ENCODE measurements at places on chromosomes 5 and 9. TPM values are rescaled to one million over a fixed set of nuclear protein-coding genes. Genes with fewer than 3 reads are reported as not detected.

DNA sequence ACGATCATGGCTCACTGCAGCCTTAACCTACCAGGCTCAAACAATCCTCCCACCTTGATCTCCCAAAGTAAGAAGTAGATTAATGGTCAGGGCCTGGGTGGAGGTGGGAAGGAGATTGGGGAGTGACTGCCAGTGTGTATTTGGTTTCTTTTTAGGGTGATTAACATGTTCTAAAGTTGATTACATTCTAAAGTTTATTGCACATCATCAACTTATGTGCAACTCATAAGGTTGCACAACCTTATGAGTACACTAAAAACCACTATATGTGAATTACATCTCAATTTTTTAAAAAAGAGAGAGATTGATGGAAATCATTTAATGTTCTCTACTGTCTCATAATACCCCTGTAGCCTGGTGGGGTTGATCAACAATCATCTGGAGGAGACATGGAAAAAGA, 218.1 kb downstream of the AOPEP start:
- peak overlapping the region; percentile 94 for H3K27ac ChIP-seq
- H3K27me3 ChIP-seq: no peaks in the 10 kb centered on the region
- peaks cover 12% of the 10 kb centered on the region for H3K36me3 ChIP-seq
- DNase-seq: no peak

- peak; percentile 49 for DNase-seq
- H3K27ac ChIP-seq: no peak overlapping the region
- H3K4me1 ChIP-seq: peaks cover 43% of the 10 kb centered on the region
- no peak overlapping the region for H3K4me3 ChIP-seq
These were observed 516.6 kb downstream of the RAB3C start for GRCh38 chr5:59099270-59099994.

DNA sequence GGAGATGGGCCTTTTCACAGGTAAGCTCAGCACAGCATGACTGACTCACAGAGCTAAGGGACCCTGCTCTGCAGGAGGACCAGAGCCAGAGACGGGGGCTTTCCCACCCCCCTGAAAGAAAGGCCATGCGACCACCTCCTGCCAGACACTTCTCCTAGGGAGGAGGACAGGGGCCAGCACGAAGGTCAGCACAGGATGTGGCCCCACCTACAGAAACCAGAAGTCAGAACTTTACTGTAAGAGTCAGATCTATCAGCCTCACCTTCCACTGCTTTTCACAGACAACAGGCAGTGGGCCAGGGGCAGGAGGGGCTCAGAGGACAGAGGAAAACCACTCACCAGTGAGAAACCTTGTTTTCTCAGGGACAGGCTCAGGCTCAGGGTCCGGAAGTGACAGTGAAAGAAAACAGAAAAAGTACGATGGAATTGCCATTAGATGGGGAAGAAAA, 37.9 kb downstream of the CCNJL start:
- H3K27ac ChIP-seq: no peak overlapping the region
- H3K4me1 ChIP-seq: no peaks in the 10 kb centered on the region
- H3K36me3 ChIP-seq: no peaks in the 10 kb centered on the region
- no peak for DNase-seq
- H3K4me3 ChIP-seq: no peak overlapping the region

GRCh38 chr5:128869970-128870369, 95.3 kb upstream of the SLC27A6 start:
- no peaks in the 10 kb centered on the region for H3K36me3 ChIP-seq
- H3K27me3 ChIP-seq: no peaks in the 10 kb centered on the region
- no peaks in the 10 kb centered on the region for H3K4me1 ChIP-seq
- H3K27ac ChIP-seq: no peak overlapping the region
- no peak overlapping the region for H3K4me3 ChIP-seq
- DNase-seq: no peak

Gene MLANA
- total RNA-seq: not detected

- no peaks in the 10 kb centered on the region for H3K27me3 ChIP-seq
- 0 out of 2 replicates have a peak, but pooled peaks cover 5% of the 10 kb centered on the region for H3K36me3 ChIP-seq
- DNase-seq: no peak
- no peak overlapping the region for H3K27ac ChIP-seq
These were observed 866.0 kb downstream of the PTPRD start for GRCh38 chr9:9746826-9747225.

Gene IL5
- total RNA-seq: not detected

- no peak overlapping the region for H3K27ac ChIP-seq
- H3K36me3 ChIP-seq: no peaks in the 10 kb centered on the region
- H3K4me3 ChIP-seq: no peak overlapping the region
- no peak for DNase-seq
- H3K4me1 ChIP-seq: no peaks in the 10 kb centered on the region
These were observed 33.7 kb downstream of the LHX3 start for GRCh38 chr9:136171009-136171800.

Gene BHMT2
- not detected for total RNA-seq

DNA sequence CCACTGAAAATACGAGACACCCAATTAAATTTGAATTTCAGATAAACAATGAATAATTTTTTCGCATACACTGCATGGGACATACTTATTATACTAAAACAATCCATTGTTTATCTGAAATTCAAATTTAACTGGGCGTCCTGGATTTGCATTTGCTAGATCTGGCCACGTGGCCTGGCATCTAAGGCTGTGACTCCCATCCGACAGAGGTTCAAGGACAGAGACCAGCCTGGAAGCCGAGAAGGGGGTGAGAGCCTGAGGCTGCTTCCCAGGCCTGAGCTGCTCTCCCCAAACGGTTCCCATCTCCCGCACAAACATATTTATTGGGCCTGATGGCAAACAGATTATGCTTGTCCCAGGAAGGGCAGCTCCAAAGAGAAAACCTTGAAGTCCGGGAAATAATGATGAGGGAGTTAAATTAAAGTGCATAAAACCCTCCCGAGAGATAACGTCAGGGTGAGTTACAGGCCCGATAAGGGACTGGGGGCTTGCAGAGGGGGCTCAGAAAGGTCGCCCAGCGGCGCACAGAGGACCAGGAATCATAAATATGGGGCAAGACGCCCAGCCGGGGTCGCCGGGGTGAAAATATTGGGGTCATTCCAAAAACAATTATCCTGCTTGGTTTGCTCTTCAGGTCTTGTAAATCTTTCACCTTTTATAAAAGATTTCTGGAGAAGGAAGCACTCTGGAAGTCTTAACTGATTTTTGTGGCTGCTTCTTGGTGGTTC, 163.7 kb downstream of the GAPVD1 start:
- H3K4me1 ChIP-seq: no peaks in the 10 kb centered on the region
- no peak overlapping the region for H3K4me3 ChIP-seq
- no peaks in the 10 kb centered on the region for H3K36me3 ChIP-seq
- no peak for DNase-seq
- H3K27me3 ChIP-seq: peaks cover 4% of the 10 kb centered on the region

DNA sequence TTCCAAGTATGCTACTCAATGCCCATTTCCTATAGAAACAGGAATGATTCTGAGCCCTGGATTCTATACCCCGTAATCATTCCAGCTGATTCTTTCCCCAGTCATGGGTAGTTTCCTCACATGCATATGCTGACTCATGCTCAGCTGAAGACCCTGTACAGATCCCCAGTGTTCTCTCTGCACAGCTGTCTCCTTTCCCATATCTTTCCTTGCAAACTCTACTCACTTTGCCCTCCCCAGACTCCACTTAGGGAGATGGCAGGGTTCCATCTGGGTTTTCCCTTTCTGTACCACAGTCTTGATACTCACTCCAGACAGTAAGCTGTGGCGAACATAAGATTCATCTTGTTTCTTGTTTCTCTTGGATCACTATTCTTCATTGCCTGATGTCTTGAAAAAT, 357.6 kb downstream of the RAB3C start:
- no peak overlapping the region for H3K4me3 ChIP-seq
- DNase-seq: no peak
- no peaks in the 10 kb centered on the region for H3K36me3 ChIP-seq
- H3K27ac ChIP-seq: no peak overlapping the region

DNA sequence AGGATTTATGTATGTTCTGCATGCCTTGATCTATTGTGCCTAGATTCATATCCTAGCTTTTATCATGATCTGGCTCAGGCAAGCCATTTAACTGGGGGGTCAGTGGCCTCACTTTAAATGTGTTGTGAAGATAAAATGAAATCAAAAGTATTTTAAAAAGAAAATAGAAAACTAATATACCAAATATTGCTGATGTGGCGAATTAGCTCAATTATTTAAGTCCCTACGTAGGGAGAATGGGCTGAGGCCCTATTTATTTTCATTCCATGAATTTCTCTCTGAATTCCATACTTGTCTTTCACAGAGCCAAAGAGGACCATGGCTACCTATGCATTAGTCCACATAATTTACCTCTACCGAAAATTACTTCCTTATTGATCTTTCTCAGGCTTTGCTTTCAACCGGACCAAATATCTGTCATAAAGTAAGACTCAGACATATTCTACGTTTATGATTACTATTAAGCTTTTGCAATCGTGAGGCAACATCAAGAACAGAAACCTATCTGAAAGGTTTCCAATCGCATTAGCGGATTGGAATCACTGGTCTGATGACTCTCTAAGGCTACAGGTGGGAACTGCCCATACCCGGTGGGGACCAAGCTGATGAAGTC, 1.7 kb downstream of the MBLAC2 start:
- peaks cover 34% of the 10 kb centered on the region for H3K4me1 ChIP-seq
- DNase-seq: no peak
- peaks cover 3% of the 10 kb centered on the region for H3K27me3 ChIP-seq
- peak overlapping the region; percentile 99 for H3K4me3 ChIP-seq
- H3K27ac ChIP-seq: peak overlapping the region; percentile 89

Gene OSMR
- 30.2 TPM for total RNA-seq

DNA sequence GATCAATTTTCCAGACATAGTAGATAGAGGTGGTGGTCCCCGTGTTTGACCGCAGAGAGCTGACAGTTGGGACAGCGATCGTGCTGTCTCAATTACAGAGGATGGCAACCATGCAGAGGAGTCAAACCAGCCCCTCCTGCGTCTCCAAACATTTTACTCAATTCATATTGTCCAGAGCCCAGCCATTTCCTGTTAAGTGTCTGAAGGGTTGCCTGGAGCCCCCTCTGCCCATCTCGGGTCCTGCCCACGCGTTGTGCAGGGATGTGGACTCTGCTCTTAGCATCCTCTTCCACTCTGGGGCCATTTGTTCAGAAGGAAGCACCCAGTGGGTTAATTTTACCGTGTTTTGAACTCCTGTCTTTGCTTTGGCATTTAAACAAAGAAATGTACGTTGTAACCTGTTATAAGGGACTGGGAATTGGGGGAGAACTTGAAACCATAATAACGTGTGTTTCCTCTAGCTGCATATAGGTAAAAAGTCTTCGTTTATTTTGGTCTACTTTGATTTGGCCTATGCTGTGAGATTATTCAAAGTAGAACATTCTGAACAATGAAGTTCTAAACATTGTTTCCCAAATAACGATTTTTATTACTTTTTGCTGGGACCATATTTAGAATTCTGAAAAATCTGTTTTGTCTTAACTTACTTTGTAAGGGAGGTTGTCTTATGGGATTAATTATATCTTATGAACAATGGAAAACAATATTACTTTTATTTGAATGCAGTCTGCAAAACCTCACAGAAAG, 876 bp downstream of the EGFLAM start:
- peak overlapping the region; percentile 56 for H3K4me3 ChIP-seq
- H3K4me1 ChIP-seq: 0 out of 2 replicates have a peak, but pooled peaks cover 5% of the 10 kb centered on the region
- H3K27ac ChIP-seq: no peak overlapping the region
- DNase-seq: no peak

- no peak overlapping the region for H3K27ac ChIP-seq
- DNase-seq: no peak
- peaks cover 21% of the 10 kb centered on the region for H3K4me1 ChIP-seq
These were observed 143.4 kb downstream of the ZNF608 start for GRCh38 chr5:124602925-124603650.

DNA sequence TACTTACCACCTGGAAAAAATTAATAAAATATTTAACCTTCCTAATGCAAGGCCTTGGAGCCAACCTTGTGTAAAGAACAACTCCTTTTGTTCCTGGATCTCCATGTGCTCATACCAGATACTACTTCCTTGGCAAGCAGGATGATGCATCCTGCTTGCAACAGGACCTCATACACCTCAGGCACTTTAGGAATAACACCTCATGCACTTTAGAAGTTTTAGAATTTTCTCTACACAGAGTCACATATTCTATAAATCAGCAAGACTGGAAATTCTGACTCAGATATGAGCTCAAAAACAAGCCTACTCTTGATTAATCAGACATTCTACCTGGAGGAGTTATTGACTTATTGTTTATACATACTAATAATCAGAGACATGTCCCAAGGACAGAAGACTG, 209.6 kb upstream of the CDH10 start:
- no peaks in the 10 kb centered on the region for H3K4me1 ChIP-seq
- no peaks in the 10 kb centered on the region for H3K27me3 ChIP-seq
- peaks cover 4% of the 10 kb centered on the region for H3K36me3 ChIP-seq

DNA sequence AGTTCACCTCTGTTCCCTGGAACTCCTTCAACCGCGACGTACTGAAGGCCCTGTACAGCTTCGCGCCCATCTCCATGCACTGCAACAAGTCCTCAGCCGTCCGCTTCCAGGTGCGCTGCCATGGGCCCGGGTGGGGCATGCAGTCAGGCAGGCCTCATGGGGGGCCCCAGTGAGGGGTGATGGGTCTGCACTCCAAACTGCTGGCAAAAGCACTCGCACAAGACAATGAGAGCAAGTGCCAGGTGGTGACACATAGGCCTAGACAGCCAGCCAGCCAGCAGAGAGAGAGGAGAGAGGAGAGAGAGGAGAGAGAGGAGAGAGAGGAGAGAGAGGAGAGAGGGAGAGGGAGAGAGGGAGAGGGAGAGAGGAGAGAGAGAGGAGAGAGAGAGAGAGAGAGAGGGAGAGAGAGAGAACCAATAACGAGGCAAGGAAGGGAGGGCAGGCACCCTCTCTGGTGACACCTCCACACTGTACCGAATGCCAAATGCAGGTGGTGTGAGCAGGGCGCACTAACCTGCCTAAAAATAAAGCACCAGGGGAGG, 21.0 kb downstream of the DBH start:
- peaks cover 11% of the 10 kb centered on the region for H3K4me1 ChIP-seq
- H3K27me3 ChIP-seq: peaks cover 44% of the 10 kb centered on the region
- H3K27ac ChIP-seq: no peak overlapping the region
- H3K36me3 ChIP-seq: no peaks in the 10 kb centered on the region
- peak; percentile 3 for DNase-seq

Gene ZNF608
- 0.62 TPM for total RNA-seq

Gene ACSL6
- not detected for total RNA-seq

DNA sequence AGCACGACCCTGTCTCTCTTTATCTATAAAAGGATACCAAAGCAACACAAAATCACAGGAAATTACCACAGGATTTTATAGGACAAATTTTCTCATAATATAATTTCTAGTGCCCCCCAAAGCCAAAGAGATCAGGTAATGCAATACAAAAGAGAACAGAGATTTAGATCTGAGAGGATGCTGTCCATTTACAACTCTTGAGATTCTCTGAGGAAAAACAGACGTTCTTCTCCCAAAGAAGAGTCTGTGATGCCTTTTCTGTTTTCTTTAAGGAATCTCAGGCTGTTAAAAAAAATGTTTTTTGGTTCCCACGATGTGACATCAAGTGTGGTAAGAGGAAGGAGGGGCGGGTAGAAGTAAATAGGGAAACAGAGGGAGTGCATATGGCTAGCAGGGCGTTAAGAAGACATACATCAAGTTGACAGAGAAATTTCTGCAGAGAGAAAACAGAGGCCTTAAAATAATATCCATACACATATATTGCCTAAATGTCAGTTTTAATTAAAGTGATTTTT, 274.7 kb downstream of the YTHDC2 start:
- no peak overlapping the region for H3K4me3 ChIP-seq
- H3K27me3 ChIP-seq: peaks cover 17% of the 10 kb centered on the region
- H3K36me3 ChIP-seq: no peaks in the 10 kb centered on the region
- no peak overlapping the region for H3K27ac ChIP-seq
- no peak for DNase-seq

GRCh38 chr5:6587171-6587570, 45.7 kb downstream of the NSUN2 start:
- H3K36me3 ChIP-seq: no peaks in the 10 kb centered on the region
- DNase-seq: no peak
- H3K27me3 ChIP-seq: peaks cover 21% of the 10 kb centered on the region
- no peak overlapping the region for H3K27ac ChIP-seq
- no peak overlapping the region for H3K4me3 ChIP-seq
- peaks cover 1% of the 10 kb centered on the region for H3K4me1 ChIP-seq

Gene FOXD4L3
- total RNA-seq: not detected

Gene FOXD4L4
- total RNA-seq: not detected

Gene SH3PXD2B
- 12.9 TPM for total RNA-seq

Data from HFFc6 (cell line).